Kidney (tissue), 22 donors: ENCODE measurements at places on chromosomes 1 and 21. TPM values are rescaled to one million over a fixed set of nuclear protein-coding genes. Genes with fewer than 3 reads are reported as not detected.

DNA sequence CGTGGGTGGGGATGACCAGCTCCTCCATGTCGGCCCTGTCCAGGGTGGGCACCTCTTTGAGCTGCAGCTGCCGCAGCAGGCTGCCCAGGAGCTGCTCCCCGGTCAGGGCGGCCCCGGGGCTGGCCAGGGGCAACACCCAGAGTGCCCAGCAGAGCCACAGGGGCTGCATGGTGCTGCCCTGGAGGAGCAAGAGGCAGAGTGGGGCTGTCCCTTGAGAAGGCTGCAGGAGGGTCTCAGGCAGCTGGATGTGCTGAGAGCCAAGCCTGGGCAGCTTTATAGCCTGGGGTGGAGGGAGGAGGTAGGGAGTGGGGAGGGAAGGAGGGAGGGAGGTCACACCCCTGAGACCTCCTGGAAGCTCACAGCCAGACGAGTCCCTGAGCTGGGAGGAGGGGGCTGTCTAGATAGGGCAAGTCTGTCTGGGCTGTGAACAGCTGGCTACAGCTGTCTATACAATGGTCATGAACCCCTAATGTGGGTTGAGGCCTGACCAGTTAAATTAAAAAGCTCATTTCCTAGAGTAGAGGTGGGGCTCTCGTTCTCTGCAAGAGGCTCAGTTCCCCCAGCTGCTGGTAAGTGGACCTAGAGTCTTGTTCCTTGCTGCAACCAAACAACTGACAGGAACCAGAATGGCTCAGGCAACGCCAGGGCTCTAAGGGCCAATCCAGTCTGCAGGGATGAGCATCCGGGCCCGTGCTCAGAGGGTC is at the start of gene LEFTY1:
Gene LEFTY1 (minus strand): TSS at position 249 of the 704 bp plus-strand sequence. CDS start 80 bp downstream, at position 169.
- H3K36me3 ChIP-seq, result no peaks in the 10 kb centered on the region
- peak; percentile 89 for DNase-seq
- H3K27ac ChIP-seq, result no peak within 1 kb of the TSS
- peaks cover 5% of the 10 kb centered on the region for H3K4me1 ChIP-seq

DIP2A gene
- total RNA-seq, result 36.5 TPM

DNA sequence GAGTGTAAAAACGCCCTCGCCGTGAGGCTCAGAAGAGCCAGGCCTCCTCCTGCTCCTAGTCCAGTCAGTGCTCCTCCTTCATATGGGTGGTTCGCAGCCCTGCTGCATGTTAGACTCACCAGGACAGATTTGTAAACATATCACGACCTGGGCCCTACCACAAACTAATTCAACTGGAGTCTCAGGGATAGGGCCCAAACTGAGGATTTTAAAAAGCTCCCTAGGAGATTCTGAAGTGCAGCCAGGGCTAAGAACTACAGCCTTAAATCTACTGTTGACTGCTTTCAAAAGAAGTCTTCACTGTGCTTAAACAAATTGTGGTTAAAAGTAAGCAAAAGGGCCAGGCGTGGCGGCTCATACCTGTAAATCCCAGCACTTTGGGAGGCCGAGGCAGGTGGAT is 57.0 kb downstream of the CAMTA1 start:
- no peak overlapping the region for H3K4me3 ChIP-seq
- H3K27me3 ChIP-seq, result no peaks in the 10 kb centered on the region
- no peak for DNase-seq
- H3K27ac ChIP-seq, result no peak overlapping the region

NMNAT2 gene
- 2.0 TPM for total RNA-seq

DNA sequence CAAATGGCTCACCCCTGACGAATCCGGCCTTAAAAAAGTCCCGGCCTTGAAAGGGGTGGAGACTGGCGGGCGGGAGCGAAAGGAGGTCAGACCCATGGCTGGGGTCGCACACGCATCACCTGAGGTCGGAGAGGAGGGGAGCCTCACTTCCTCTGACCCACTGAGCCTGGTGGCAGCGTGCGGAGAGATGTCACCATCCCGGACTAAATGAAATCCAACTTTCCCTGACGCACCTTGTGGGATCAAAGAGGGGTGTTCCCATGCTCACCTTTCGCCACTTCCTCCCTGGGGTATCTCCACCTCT is 709 bp upstream of the SLC41A1 start:
- H3K27me3 ChIP-seq, result no peaks in the 10 kb centered on the region
- no peaks in the 10 kb centered on the region for H3K36me3 ChIP-seq
- no peaks in the 10 kb centered on the region for H3K4me1 ChIP-seq
- no peak for DNase-seq

- no peak for DNase-seq
- no peaks in the 10 kb centered on the region for H3K36me3 ChIP-seq
- H3K27ac ChIP-seq, result no peak overlapping the region
- no peaks in the 10 kb centered on the region for H3K27me3 ChIP-seq
Measured at GRCh38 chr1:199808110-199808870, 219.2 kb upstream of the NR5A2 start.

- no peak overlapping the region for H3K27ac ChIP-seq
- no peak for DNase-seq
- H3K27me3 ChIP-seq, result no peaks in the 10 kb centered on the region
- no peaks in the 10 kb centered on the region for H3K36me3 ChIP-seq
- H3K4me1 ChIP-seq, result no peaks in the 10 kb centered on the region
- no peak overlapping the region for H3K4me3 ChIP-seq
Measured at GRCh38 chr1:63545780-63546179, 22.5 kb downstream of the EFCAB7 start.

ILF2 gene
- total RNA-seq, result 110 TPM

LMX1A gene
- total RNA-seq, result not detected

- H3K27ac ChIP-seq, result peak overlapping the region; percentile 9
- H3K36me3 ChIP-seq, result no peaks in the 10 kb centered on the region
- no peaks in the 10 kb centered on the region for H3K4me1 ChIP-seq
- H3K4me3 ChIP-seq, result peak overlapping the region; percentile 9
Measured at GRCh38 chr1:93964096-93964776, 55.0 kb upstream of the GCLM start.

GRCh38 chr1:167746988-167747655 is 25.3 kb downstream of the MPZL1 start:
- no peaks in the 10 kb centered on the region for H3K27me3 ChIP-seq
- no peaks in the 10 kb centered on the region for H3K4me1 ChIP-seq

- no peak overlapping the region for H3K4me3 ChIP-seq
- H3K27me3 ChIP-seq, result no peaks in the 10 kb centered on the region
- DNase-seq, result no peak
- no peaks in the 10 kb centered on the region for H3K36me3 ChIP-seq
Measured at GRCh38 chr1:209767706-209768105, 11.9 kb downstream of the TRAF3IP3 start.

DNA sequence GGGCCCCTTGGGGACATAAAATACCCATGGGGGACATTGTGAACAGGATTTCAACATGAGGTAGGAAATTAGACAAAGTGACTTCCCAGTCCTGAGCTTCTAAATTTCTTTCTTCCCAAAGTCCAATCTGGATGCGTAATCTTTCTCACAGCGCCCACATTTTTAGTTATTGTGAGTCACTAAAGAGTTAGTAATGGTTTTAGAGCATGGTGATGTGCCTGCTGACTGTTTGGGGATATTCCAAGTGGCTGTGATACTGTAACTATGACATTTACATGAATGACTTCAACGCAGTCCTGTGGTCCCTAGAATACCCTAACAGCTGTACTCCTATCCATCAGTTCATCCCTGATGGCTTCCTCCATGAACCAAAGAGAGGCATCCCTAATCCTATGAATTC is 224.0 kb upstream of the COA6 start:
- H3K27me3 ChIP-seq, result no peaks in the 10 kb centered on the region
- H3K27ac ChIP-seq, result no peak overlapping the region
- H3K4me3 ChIP-seq, result no peak overlapping the region
- DNase-seq, result no peak
- H3K36me3 ChIP-seq, result no peaks in the 10 kb centered on the region

DNA sequence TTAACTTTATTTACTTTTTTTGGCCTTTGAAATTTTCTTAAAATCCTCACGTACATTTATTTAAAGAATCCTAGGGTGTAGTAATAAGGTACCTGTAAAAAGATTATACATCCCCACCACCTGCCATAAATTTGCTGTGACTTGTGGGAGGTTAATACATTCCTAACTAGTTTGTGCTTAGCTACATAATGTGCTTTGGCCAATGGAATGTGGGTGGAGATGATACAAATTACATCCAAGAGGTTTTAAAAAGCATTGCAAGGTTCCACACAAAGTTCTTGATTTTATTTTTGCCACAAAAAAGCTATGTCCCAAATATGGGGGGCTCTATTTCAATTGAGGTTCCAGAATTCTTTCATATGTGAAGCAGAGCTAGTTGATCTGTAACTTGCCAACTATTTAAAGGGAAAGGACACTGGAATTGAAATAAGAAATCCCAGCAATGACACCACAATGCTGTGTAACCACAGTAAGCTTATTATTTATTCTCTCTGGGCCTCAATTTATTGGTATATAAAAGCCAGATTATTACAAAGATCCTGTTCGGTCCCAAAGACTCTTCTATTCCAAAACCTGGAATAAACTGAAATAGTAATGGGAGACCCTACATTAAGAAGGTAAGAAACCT is 15.7 kb downstream of the ASPM start:
- no peak overlapping the region for H3K27ac ChIP-seq
- H3K4me1 ChIP-seq, result no peaks in the 10 kb centered on the region

LEMD1 gene
- total RNA-seq, result 6.5 TPM

DNA sequence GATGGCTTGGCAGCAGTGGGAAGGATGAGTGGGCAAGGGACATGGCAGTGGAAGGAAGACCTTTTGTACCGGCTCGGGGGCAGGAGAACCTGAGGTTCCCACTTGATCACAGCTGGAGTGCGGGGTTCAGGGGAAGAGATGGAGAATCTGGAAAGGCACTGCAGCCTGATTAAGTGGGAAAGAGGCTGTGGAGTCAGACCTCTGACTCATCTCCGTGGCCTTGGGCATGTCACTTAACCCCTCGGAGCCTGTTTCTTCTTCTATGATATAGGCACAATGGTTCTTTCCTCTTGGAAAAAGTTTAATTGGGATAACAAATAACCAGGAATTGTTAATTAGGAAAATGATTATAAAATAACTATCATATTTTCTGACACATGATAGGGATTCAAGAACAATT is 13.1 kb upstream of the TMEM61 start:
- H3K4me1 ChIP-seq, result no peaks in the 10 kb centered on the region
- H3K36me3 ChIP-seq, result no peaks in the 10 kb centered on the region
- no peak overlapping the region for H3K4me3 ChIP-seq

GRCh38 chr1:107649023-107649422 is 316.0 kb downstream of the VAV3 start:
- H3K27ac ChIP-seq, result no peak overlapping the region
- peaks cover 6% of the 10 kb centered on the region for H3K4me1 ChIP-seq
- no peak overlapping the region for H3K4me3 ChIP-seq

KRTAP10-5 gene
- total RNA-seq, result not detected

DDR2 gene
- total RNA-seq, result 19.8 TPM

SEMA4A gene
- total RNA-seq, result 45.9 TPM

DNA sequence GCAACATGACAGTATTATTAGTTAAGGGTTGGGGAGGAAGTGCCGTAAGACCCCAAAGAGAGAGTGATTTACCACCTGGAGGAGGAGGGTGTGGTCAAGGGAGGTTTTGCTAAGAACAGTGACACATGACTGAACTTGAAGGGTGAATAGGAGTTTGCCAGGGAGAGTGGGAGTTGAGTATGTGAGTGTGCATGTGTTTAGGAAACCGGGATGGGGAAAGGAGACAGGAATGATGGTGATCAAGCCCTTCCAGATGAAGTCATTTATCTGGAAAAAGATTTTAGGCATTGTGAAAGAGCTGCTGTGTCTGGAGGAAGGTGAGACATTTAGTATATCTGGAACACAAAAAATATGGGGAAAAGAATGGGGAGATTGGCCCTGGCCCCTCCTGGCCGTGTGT is 28.1 kb upstream of the IL10 start:
- H3K27ac ChIP-seq, result no peak overlapping the region
- no peaks in the 10 kb centered on the region for H3K27me3 ChIP-seq
- no peak overlapping the region for H3K4me3 ChIP-seq
- no peak for DNase-seq

LMOD1 gene
- total RNA-seq, result 33.3 TPM

DNA sequence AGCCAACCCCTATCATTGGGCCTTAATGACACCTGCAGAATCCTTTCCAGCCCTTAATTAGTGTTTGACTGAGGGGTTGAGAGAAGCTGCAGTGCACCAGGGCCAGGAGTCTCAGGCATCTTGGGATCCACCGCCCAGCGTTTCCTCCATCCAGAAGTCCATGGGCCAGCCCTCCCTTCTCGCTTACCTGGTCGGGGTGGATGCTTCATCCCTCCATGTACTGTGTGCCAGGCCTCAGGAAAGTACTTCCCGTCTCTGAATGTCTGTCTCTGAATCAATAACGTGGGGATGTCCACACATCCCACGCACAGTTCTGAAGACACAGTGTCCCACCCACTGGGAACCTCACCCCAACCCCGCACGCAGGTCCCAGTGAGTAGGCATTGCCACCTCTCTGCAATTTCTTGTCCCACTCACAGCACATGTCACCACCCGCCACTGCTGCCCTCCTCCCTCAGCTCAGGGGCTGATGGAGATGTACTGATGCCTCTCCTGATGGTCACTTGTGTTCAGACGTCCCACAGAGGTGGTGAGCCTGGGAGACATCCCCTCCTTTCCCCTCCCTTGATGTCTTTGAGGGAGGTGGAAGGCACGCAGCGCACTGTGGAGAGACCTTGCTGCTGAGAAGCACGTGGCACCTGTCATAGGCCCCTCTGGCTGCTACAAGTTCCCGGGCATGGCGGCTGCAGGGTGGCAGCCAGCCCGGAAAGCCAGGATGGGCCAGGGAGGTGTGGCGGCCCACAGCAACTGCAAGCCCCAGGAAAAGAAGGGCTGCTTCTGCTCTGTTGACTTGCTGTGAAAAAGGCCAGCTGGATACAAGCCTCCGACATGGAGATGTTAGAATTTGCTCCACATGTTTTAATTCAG is 29.4 kb upstream of the PRSS38 start:
- H3K27ac ChIP-seq, result no peak overlapping the region
- no peaks in the 10 kb centered on the region for H3K27me3 ChIP-seq
- peak; percentile 68 for DNase-seq
- no peaks in the 10 kb centered on the region for H3K4me1 ChIP-seq
- no peaks in the 10 kb centered on the region for H3K36me3 ChIP-seq

- H3K27me3 ChIP-seq, result no peaks in the 10 kb centered on the region
- H3K4me3 ChIP-seq, result no peak overlapping the region
- no peaks in the 10 kb centered on the region for H3K4me1 ChIP-seq
- no peaks in the 10 kb centered on the region for H3K36me3 ChIP-seq
- no peak for DNase-seq
Measured at GRCh38 chr1:106022312-106022902, 1034.1 kb upstream of the PRMT6 start.

KISS1 gene
- 0.50 TPM for total RNA-seq

- no peaks in the 10 kb centered on the region for H3K27me3 ChIP-seq
- no peak overlapping the region for H3K4me3 ChIP-seq
- DNase-seq, result no peak
- H3K4me1 ChIP-seq, result no peaks in the 10 kb centered on the region
- no peaks in the 10 kb centered on the region for H3K36me3 ChIP-seq
Measured at GRCh38 chr1:185775501-185775900, 41.3 kb downstream of the HMCN1 start.

FHAD1 gene
- 4.2 TPM for total RNA-seq

CRP gene
- total RNA-seq, result not detected

GRCh38 chr1:117760069-117760468 is 154.2 kb downstream of the TENT5C start:
- no peaks in the 10 kb centered on the region for H3K27me3 ChIP-seq
- no peak overlapping the region for H3K4me3 ChIP-seq
- no peaks in the 10 kb centered on the region for H3K36me3 ChIP-seq
- no peaks in the 10 kb centered on the region for H3K4me1 ChIP-seq
- no peak overlapping the region for H3K27ac ChIP-seq
- no peak for DNase-seq

SLC6A17 gene
- total RNA-seq, result 2.3 TPM

- no peaks in the 10 kb centered on the region for H3K27me3 ChIP-seq
- H3K4me1 ChIP-seq, result no peaks in the 10 kb centered on the region
- no peaks in the 10 kb centered on the region for H3K36me3 ChIP-seq
- no peak for DNase-seq
- H3K27ac ChIP-seq, result no peak overlapping the region
Measured at GRCh38 chr1:76857973-76858372, 9.3 kb upstream of the ST6GALNAC5 start.
